ENCODE measurements at places on chromosomes 13 and 19. TPM values are rescaled to one million over a fixed set of nuclear protein-coding genes. Genes with fewer than 3 reads are reported as not detected.

MBD3L3 gene
- not detected for total RNA-seq

NLRP11 gene
- total RNA-seq = 0.01 TPM

KLF5 gene
- 46.0 TPM for total RNA-seq

ICAM5 gene
- total RNA-seq = 0.91 TPM

RNF17 gene
- total RNA-seq = not detected

COL4A1 gene
- total RNA-seq = 96.3 TPM

RXFP2 gene
- not detected for total RNA-seq

SYCN gene
- not detected for total RNA-seq

LHB gene
- total RNA-seq = not detected

GAPDHS gene
- total RNA-seq = 0.10 TPM

PDE4C gene
- 0.28 TPM for total RNA-seq

TMEM255B gene
- 1.5 TPM for total RNA-seq

ATP8A2 gene
- 0.02 TPM for total RNA-seq

KLK2 gene
- 0.13 TPM for total RNA-seq

ECSIT gene
- total RNA-seq = 29.6 TPM

TMEM59L gene
- 6.3 TPM for total RNA-seq

MZF1 gene
- 8.8 TPM for total RNA-seq

CCDC169 gene
- total RNA-seq = 0.41 TPM

VN1R2 gene
- not detected for total RNA-seq

MUC16 gene
- total RNA-seq = 0.03 TPM

IGFL1 gene
- 2.3 TPM for total RNA-seq

MAP4K1 gene
- 0.72 TPM for total RNA-seq

GPR4 gene
- 0.49 TPM for total RNA-seq

SIGLEC7 gene
- total RNA-seq = not detected

PRODH2 gene
- 0.14 TPM for total RNA-seq

APOC4 gene
- not detected for total RNA-seq

URAD gene
- total RNA-seq = not detected

POLR1G gene
- total RNA-seq = 45.5 TPM

SIGLECL1 gene
- total RNA-seq = not detected

JSRP1 gene
- total RNA-seq = 0.82 TPM

ZNF285 gene
- total RNA-seq = 2.3 TPM

SHANK1 gene
- total RNA-seq = 0.09 TPM

DNAJC15 gene
- 0.16 TPM for total RNA-seq

SARS2 gene
- total RNA-seq = 54.5 TPM

RFXAP gene
- total RNA-seq = 0.89 TPM

SPTBN4 gene
- total RNA-seq = 0.67 TPM

SBK2 gene
- 1.9 TPM for total RNA-seq

ZNF296 gene
- total RNA-seq = 12.1 TPM

RINL gene
- total RNA-seq = 2.0 TPM

ZNF490 gene
- total RNA-seq = 0.51 TPM

THSD8 gene
- total RNA-seq = 10.7 TPM

GPC6 gene
- 5.1 TPM for total RNA-seq

NKG7 gene
- not detected for total RNA-seq

OLFM2 gene
- 11.8 TPM for total RNA-seq

CACNG6 gene
- 11.8 TPM for total RNA-seq

SULT2A1 gene
- not detected for total RNA-seq

SOHLH2 gene
- not detected for total RNA-seq

HDGFL2 gene
- total RNA-seq = 29.7 TPM

GNG8 gene
- total RNA-seq = not detected

CALR3 gene
- not detected for total RNA-seq

PDE4A gene
- total RNA-seq = 4.1 TPM

ZSCAN4 gene
- not detected for total RNA-seq

MYH14 gene
- total RNA-seq = 6.4 TPM

ANKRD24 gene
- 0.18 TPM for total RNA-seq

PEG3 gene
- total RNA-seq = not detected

CYP4F12 gene
- total RNA-seq = 2.5 TPM

KLK8 gene
- total RNA-seq = not detected

FGF22 gene
- total RNA-seq = 0.63 TPM

CYP2F1 gene
- not detected for total RNA-seq
